Activated CD4-positive, alpha-beta T cell treated with anti-CD3 and anti-CD28 coated beads, Interleukin-2, Interleukin-4, amounts not matched to agents 100 ng/mL and 50 ng/mL, durations not matched to agents 16 hours and 8 hours (primary cell): ENCODE measurements at places on chromosomes 12 and 14.

DNA sequence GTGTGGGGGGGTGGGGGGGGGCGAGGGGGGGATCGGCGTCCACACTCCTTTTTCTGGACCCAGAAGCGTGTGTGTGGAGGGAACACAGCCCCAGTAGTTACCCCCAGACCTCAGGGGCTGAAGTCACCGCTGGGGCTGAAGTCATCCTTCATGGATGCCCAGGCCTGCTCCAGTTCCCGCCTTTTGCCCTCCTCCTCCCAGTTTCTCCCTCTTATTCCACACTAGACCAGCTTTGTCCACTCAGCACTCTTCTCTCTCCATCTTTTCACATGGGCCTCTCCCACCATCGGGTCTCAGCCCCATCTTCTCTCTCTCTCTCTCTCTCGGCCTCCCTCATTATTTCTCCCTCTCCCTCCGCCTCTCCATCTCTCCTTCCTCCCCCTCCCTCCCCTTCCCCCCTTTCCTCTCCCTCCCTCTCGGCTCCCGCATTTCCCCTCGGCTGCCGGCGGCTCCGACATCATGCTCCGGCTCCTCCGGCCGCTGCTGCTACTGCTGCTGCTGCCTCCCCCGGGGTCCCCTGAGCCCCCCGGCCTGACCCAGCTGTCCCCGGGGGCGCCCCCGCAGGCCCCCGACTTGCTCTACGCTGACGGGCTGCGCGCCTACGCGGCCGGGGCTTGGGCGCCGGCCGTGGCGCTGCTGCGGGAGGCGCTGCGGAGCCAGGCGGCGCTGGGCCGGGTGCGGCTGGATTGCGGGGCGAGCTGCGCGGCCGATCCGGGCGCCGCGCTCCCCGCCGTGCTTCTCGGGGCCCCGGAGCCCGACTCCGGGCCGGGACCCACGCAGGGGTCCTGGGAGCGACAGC, at the start of gene P3H3:
Gene P3H3, plus strand, starts transcription at position 426 of the 799 bp plus-strand sequence. Its CDS starts 34 bp downstream, at position 460.
- no peak for DNase-seq

DNA sequence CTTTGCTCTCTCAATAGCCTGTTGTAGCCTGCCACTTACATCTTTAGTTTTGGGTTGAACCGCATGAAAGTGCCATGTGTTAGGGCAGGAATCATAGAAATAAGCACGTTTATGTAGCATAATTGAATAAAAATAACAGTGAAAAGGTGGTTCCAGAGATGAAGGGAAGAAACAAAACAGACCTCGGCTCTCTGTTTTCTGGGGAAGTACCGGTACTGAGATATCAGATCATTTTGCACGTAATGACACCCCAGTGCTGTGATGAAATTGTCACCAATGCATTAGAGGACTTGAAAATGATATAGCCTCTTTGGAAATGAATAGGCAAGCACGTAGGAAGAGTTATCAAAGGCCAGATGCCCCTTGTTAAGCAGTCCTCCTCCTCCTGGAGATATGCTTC, 42.5 kb upstream of the DLK1 start:
- DNase-seq: peak; percentile 9

- no peak for DNase-seq
Observed at GRCh38 chr14:74019408-74020137, 424 bp downstream of the BBOF1 start.

- DNase-seq: no peak
Observed at GRCh38 chr14:30657606-30658163, 35.6 kb downstream of the SCFD1 start.

DNA sequence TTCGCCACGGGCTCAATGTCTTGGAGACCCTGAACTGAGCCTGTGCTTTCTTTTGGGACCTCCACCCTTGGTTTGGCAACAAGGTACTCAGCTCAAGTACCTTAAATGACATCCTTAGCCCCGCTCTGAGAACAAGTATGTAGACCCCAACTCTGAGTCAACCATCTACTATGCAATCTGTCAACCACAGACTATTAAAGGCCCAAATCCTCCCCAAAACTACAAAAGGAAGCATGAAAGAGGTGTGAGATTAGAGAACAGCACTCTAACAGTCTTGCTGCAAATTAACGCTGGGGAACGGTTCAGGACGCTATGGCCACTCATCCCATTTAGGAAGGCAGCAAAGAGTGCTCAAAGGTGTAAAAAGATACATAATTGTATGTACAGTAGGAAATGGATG, 52.1 kb downstream of the CCDC88C start:
- DNase-seq: no peak

- no peak for DNase-seq
Observed at GRCh38 chr12:65728848-65729793, 95.2 kb upstream of the HMGA2 start.

GRCh38 chr14:104975481-104976197, 2.5 kb downstream of the AHNAK2 start:
- peak; percentile 25 for DNase-seq

- no peak for DNase-seq
Observed at GRCh38 chr12:93518725-93519124, 51.4 kb downstream of the MRPL42 start.

- no peak for DNase-seq
Observed at GRCh38 chr12:75909714-75910656, 121.6 kb downstream of the PHLDA1 start.

DNA sequence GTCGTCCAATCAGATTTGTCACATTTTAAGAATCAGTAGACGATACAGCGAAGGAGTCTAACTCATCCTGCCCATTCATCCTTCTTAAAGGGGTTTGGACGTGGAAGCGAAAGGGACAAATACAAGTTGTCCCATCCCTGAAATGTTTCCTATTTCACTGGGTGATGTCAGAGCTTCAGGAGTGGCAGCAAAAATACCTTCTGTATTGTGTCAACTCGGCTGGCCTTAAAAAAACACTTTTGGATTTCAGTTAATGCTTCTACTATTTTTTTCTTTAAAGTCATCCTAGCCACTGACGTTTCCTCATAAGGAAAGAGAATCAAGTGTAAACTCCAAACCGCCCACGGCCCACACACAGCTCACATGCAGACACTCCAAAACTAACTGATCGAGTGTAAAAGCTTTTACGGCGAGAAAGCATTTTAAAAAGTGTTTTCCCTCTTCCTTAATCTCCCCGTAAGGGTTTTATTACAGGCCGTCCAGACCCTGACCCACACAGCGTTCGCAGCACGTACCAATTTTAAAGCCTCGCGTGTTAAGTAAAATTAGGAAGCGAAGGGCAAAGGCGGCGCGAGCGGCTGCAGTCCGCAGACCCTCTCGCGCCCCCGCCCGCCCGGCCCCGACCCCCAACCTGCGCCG, 593 bp downstream of the CFL2 start:
- DNase-seq: peak; percentile 14

GRCh38 chr12:49288412-49288853, 6.5 kb upstream of the PRPH start:
- peak; percentile 78 for DNase-seq

GRCh38 chr12:47409310-47409987, 296.4 kb downstream of the RPAP3 start:
- no peak for DNase-seq

- no peak for DNase-seq
Observed at GRCh38 chr12:104536841-104537240, 80.1 kb downstream of the CHST11 start.

- no peak for DNase-seq
Observed at GRCh38 chr12:44379831-44380230, 496.3 kb downstream of the NELL2 start.

GRCh38 chr12:25906651-25907340, 51.7 kb upstream of the RASSF8 start:
- DNase-seq: no peak

DNA sequence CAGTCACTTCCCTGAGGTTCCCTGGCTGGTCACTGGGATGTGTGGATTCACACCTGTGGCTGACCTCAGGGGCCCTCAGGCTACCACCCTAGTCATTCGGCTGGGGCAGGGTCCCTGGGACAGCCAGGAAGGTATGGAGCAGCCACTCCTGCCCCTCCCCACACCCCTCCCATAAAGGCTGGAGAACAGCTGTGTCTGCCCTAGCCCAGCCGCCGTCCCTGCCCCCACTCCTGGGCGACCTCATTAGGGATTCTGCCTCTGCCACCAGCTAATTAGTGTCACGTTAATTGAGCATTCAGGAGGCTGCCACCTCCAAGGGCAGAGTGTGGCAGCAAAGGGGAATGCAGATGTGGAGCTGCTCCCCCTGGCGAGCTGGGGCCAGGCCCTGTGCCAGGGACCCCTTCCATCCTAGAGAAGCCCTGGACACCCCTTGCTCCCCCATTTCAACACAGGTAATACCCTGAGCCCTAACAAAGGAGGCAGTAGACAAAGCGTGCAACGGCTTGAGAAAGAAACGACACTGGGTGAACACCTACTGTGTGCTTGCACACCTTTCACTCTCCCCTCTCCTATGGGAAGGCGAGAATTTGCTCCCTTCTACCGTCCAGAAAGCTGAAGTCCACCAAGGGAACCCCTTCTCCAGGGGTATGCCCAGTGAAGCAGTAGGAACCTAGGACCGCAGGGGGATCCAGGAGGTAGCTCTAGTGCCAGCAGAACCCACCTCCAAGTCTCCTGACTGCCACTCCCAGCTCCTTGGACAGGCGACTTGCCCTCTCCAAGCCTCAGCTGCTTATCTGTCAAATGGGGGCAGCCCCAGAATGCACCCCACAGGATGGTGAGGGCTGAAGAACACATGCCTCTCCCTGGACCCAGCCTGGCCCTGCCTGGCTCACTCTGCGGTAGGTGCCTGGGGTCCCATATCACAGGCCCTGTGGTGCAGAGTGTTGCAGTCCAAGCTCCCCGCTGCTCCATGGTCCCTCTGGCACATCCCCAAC, 45.1 kb downstream of the FAM222A start:
- DNase-seq: no peak

DNA sequence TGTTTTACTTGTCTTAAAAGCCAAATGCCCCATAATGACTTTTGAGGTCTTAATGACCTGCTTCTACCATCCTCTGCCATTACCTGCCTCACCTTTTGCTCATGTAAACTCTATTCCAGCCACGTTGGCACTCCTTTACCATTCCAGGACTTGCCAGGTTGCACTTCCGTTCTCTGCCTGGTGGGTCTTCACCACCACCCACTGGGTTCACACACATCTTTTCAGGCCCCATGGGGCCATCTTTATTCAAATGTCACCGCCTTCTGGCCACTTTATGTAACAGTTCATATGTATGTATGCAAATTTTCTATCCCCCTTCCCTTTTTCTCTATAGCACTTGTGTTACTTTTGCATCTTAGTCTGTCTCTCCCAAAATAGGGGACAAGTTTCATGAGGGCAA, 57.7 kb downstream of the ATP2A2 start:
- no peak for DNase-seq

DNA sequence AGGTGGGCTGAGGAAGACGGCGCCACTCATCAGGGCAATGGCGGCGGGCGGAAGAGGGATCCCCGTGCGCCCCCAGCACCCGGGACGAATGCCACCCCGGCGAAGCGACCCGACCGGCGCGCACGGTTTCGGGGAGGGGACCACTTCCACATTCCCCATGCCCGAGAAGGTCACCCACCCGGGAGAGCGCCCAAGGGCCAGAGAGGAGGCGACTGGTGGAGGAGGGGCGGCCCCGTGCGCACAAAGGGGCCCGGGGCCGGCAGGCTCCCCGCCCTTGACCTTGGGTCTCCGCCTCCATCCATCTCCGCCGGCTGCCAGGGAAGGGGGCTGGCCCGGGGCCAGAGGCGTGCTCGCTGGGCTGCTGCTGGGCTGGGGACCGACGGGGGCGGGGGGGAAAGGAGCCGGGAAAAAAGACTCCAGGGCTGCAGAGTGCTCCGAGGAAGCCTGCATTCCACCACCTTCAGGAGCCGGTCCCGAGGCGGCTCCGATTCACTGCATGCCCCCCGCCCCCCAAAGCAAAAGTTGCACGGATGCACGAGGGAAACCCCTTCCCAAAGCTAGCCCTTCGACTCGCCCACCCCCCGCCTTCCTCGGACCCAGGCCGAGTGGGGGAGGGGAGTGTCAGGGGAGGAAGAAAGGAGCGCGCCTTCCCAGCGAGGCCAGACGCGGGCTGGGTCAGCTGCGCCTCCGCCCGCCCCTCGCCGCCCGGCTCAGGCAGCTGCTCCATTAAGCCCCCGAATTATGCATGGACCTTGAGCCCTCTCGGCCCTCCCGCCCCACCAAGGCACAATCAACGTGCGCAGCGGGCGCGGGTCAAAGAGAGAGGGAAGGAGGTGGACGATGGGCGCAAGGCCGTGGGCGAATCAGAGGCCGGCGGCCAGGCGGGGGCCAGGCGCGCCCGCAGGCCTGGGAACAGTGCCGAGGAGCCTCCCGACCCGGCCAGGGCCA, 26.2 kb downstream of the BCL11B start:
- no peak for DNase-seq

DNA sequence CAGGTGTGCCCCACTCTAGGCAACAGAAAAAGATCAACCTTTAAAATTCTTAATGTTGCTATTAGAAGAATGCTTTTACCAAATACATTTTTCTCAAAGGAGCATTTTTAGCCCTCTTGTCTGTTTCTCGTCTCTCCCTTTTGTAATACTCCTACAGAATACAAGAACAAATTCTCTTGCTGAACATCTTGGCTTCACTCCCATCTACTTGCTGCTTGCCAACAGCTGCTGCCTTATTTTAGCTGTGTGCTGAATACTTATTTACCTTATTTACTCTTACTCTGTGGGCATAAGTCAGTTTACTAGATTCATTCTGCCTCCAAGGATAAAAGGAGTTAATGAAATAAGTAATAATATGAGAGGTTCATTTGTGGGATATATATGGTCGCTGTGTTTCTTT, 70.8 kb downstream of the POLR3B start:
- no peak for DNase-seq

- no peak for DNase-seq
Observed at GRCh38 chr12:106249411-106250135, 1.8 kb upstream of the CKAP4 start.

- no peak for DNase-seq
Observed at GRCh38 chr12:92226071-92226661, 80.5 kb upstream of the BTG1 start.

DNA sequence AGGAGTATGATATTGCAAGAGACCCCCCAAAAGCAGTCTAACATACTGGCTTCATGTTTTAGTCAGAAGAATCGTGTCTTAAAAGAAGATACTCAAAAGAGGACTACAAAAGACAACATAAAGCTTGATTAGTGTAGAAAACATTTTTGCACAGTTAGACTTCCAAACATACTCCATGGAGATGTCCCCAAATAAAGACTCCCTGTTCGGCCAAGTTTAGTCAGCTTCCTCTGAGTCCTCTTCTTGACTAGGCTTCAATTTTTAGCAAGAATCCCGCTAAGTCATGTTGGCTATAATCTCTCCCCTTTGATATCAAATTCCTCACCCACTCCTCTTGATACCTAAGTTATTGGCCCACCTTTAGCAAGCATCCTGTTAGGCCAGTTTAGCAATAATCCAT, 298.0 kb downstream of the RMST start:
- DNase-seq: no peak

GRCh38 chr12:67082221-67082620, 186.9 kb upstream of the CAND1 start:
- no peak for DNase-seq
